ENCODE measurements at places on chromosomes 5 and 9. TPM values are rescaled to one million over a fixed set of nuclear protein-coding genes. Genes with fewer than 3 reads are reported as not detected.

The TMEM245 gene
- total RNA-seq = 60.3 TPM

The FAM81B gene
- 5.0 TPM for total RNA-seq

The PIP5K1B gene
- not detected for total RNA-seq

The PPP3R2 gene
- total RNA-seq = not detected

The PCDHB9 gene
- not detected for total RNA-seq

DNA sequence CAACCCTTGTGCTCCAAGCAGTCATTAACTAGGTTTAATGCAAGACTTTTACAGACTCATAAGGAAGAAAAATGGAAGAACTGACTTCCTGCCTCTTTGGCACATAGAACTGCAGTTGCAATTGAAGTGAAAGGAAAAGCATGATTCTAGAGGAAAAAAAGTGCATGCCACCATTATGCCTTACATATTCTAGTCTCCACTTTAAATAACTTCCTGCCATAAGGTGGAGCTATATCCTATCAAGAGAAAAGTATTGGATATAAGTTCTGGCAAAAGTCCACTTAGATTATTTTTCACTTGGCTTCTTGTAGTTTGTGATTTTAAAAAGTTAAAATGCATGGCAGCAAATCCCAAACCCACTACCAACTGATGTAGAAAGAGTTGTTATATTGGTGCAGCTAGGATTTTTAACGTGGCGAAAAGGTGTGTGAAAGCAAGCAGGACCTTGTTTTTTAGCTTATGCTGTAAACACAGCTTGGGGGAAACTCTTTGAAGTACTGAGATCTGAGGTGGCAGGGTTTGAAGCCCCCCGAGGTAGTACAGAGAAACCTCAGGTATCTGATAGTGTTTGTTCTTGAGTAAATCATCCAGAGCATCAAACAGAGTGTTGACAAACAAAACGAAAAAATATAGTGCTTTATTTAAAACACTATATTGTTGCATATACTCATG lies 117.9 kb downstream of the ANXA1 start:
- no peaks in the 10 kb centered on the region for H3K27me3 ChIP-seq
- no peak overlapping the region for H3K4me3 ChIP-seq
- no peak overlapping the region for H3K27ac ChIP-seq
- peaks cover 7% of the 10 kb centered on the region for H3K4me1 ChIP-seq
- H3K36me3 ChIP-seq = no peaks in the 10 kb centered on the region

DNA sequence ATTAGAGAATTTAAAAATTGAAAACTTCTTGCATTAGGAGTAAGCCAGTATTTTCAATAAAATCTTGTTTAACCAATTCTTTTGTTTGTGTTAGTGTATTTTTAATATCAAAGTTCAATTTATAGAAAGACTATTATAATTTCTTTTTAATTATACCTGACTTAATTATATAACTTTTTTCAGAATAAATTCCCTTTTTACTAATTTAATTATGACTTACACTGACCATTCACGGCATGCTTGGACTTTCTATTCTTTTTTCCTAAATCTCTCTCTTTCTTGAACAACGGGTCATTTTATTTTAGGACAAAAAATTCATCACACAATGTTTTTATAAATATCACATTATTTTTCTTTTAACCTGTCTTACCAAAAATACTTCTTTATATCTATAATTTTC lies 555.3 kb upstream of the PTGER4 start:
- no peak for DNase-seq
- no peaks in the 10 kb centered on the region for H3K27me3 ChIP-seq
- H3K4me1 ChIP-seq = no peaks in the 10 kb centered on the region
- no peak overlapping the region for H3K27ac ChIP-seq

DNA sequence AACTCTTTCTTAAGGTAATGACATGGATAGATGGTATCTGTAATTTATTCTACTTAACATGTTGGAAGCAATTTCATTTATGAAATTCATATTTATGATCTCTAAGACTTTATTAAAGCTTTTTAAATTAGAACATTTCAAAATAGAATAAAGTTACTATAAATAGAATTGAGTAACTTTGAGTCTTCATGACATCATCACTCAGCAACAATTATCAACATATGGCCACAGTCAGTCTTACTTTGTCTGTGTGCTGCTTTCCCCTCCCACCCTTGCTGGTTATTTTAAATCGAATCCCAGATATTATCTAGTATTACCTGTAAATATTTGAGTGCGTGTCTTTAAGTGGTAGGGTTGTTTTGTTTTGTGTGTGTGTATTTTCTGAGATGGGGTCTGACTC lies 65.2 kb downstream of the IPO11 start:
- H3K4me3 ChIP-seq = no peak overlapping the region
- H3K27ac ChIP-seq = no peak overlapping the region
- no peak for DNase-seq
- H3K27me3 ChIP-seq = no peaks in the 10 kb centered on the region

DNA sequence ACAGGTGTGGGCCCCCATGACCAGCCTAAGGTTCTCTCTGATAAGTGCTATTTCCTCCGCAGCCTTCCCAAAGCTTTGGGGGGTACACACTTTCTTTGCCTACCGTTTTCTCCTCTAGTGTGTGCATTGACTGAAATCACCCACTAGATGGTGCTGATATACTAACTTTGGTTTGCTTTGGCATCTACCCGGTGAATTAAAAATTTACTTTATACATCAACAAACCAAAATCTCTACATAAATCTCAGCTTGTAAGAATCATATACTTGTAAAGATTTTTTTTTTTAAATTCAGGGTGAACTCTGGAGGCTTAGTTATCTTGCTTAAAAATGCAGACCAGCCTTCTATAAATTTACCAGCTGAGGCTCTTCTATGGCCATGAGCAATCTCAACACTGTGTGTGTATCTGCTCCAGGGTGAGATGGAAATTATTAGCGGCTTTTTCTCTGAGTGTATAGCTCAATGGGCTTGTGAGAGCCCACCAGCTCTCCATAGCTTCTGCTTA lies 475.7 kb upstream of the TNC start:
- H3K4me3 ChIP-seq = no peak overlapping the region
- no peaks in the 10 kb centered on the region for H3K27me3 ChIP-seq
- H3K27ac ChIP-seq = no peak overlapping the region
- DNase-seq = peak; percentile 34
- peaks cover 14% of the 10 kb centered on the region for H3K4me1 ChIP-seq

DNA sequence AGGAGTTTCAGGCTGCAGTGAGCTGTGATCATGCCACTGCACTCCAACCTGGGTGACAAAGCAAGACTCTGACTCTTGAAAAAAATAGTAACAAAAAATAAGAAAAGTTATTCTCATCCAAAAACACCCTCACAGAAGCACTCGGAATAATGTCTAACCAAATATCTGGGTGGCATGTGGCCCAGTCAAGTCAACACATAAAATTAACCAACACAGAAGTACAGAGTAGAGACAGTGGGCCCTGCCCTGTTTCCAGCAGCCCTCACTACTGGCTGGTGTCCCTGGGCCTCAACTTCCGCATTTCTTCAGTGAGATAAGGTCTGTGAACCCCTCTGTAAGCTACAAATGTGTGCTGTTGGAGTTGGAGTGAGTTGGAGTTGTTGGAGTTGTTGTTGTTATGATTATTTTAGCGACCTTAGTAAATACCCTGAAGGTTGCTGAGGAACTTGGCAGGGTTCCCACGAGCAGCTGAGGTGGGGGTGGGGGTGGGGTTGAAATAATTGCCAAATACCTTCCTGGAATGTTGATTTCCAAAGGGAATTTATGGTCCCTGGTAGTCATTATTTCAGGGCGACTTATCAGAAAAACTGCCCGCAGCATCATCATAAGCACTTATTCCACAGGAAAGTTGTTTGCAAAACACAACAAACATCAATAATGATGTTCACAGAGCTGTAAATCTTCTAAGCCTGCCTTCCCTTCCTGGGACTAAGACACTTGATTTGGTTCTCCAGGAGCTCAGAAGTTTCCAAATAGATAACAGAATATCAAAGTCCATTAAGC lies 30.2 kb downstream of the C5orf15 start:
- no peak overlapping the region for H3K4me3 ChIP-seq
- DNase-seq = peak; percentile 91
- peak overlapping the region; percentile 99 for H3K27ac ChIP-seq
- no peaks in the 10 kb centered on the region for H3K36me3 ChIP-seq

DNA sequence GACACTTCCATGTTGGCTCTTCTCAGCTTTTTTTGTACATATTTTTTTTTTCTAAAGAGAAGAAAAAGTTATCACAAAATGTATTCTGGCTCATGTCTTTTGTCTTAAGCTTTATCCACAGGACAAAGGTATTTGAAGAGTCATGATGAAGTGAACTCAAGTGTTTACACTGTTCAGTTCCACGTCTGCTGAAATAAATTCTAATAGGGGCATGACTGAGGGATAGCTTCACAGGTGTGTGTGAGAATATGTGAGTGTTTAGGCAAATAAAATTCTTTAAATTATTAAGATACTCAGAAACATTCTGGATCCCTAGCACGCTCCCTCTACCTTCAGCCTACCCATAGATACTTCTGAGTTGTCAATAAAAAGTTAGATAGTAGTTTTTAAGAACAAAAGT lies 59.8 kb downstream of the BAAT start:
- no peak for DNase-seq
- no peaks in the 10 kb centered on the region for H3K27me3 ChIP-seq
- no peaks in the 10 kb centered on the region for H3K4me1 ChIP-seq
- no peaks in the 10 kb centered on the region for H3K36me3 ChIP-seq
- H3K4me3 ChIP-seq = no peak overlapping the region
- H3K27ac ChIP-seq = no peak overlapping the region

- no peak overlapping the region for H3K4me3 ChIP-seq
- no peaks in the 10 kb centered on the region for H3K36me3 ChIP-seq
- DNase-seq = no peak
- no peaks in the 10 kb centered on the region for H3K27me3 ChIP-seq
These were observed 582.5 kb downstream of the TAF11L14 start for GRCh38 chr5:18216729-18217128.

DNA sequence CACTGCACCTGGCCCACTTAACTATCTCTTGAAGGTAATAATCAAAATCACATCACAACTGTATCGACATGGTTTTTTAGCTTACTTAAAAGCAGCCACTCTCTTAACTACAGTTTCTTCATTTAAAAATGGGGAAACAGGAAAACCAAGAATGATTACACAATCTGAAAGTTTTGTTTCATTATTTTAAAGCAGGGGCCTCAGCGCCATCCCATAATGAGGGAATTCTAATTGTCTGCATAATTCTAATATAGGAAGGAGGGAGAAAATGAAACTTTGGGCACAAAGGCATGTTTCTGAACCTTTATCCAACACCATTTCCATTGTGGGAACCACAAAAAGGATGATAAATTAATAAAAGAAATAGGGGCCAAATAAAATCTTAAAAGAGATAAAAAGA lies 7.6 kb downstream of the HACD4 start:
- H3K36me3 ChIP-seq = no peaks in the 10 kb centered on the region
- DNase-seq = no peak
- no peak overlapping the region for H3K27ac ChIP-seq
- no peaks in the 10 kb centered on the region for H3K4me1 ChIP-seq
- H3K4me3 ChIP-seq = no peak overlapping the region
- H3K27me3 ChIP-seq = no peaks in the 10 kb centered on the region

- H3K27ac ChIP-seq = no peak within 1 kb of the TSS
- H3K36me3 ChIP-seq = no peaks in the 10 kb centered on the region
- no peaks in the 10 kb centered on the region for H3K4me1 ChIP-seq
- no peak for DNase-seq
- H3K4me3 ChIP-seq = no peak within 1 kb of the TSS
These were observed at the start of gene LRRC70 for GRCh38 chr5:62578540-62578939. Gene LRRC70 (plus strand): TSS chr5:62578819. CDS start chr5:62579439, 620 bp downstream.

GRCh38 chr5:39363217-39363616 lies 1.1 kb downstream of the C9 start:
- 0 out of 2 replicates have a peak, but pooled peaks cover 4% of the 10 kb centered on the region for H3K4me1 ChIP-seq
- H3K27me3 ChIP-seq = no peaks in the 10 kb centered on the region
- no peaks in the 10 kb centered on the region for H3K36me3 ChIP-seq
- no peak overlapping the region for H3K4me3 ChIP-seq
- DNase-seq = no peak

DNA sequence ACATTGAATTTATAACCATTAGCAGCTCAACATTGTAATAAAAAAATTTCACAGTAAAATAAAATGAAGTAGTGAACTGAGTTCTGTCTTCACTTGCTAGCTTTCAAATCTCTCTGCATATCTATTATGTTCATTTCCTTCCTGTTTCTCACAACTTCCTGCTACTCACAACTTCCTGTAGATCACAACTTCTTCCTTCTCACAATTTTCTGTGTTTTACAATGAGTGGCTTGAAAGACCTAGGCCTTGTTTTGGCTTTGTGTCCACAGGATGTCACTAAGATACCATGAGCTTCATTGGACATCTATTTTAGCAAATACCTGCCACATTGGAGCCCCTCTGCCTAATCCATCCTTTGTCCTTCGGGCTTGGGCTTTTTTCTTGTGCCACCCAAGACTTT lies 480.3 kb upstream of the ADAMTS16 start:
- H3K27ac ChIP-seq = no peak overlapping the region
- no peak overlapping the region for H3K4me3 ChIP-seq
- H3K36me3 ChIP-seq = no peaks in the 10 kb centered on the region
- DNase-seq = no peak
- peaks cover 37% of the 10 kb centered on the region for H3K27me3 ChIP-seq

DNA sequence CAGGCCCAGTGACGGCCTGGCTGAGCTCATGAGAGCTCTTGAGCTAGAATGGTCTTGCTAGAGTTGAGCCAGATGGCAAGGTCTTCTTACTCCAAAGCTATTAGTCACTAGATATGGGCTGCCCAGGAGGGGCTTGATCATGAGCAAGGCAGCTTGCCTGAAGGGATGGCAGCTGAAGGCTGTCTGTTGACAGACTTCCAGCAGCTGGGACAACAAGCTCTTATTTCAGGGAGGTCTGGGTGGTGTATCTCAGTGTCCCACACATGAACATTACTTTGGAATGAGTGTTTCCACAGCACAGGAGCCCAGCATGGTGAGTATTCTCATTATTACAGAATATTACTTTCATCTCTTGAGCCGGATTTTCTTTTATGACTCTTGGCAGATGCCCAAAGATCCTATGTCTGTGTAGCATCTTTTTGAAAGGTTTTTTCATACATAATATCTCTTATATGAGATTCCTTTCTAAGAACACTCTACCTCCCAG lies 414.1 kb downstream of the ARHGEF28 start:
- no peaks in the 10 kb centered on the region for H3K27me3 ChIP-seq
- DNase-seq = no peak
- H3K4me3 ChIP-seq = no peak overlapping the region
- H3K4me1 ChIP-seq = peaks cover 17% of the 10 kb centered on the region
- H3K27ac ChIP-seq = no peak overlapping the region

DNA sequence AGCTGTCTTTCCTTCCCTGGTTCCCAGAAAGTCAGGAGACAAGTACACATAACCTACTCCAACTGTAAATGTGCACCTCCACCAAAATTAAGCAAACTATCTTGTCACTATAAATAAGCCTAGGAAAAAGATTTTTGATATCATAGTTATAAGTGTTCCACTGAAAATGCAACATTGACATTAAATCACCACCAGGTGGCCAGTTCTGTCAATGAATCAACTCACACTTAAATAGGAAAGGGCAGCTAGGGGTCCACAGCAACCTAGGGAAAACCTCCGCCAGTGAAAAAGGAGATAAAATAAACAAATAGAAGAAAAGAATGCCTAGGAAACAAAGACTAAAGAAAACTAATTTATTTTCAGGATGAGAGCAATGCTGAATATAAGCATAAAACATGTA lies 243.0 kb upstream of the PTPRD start:
- H3K4me3 ChIP-seq = no peak overlapping the region
- no peak overlapping the region for H3K27ac ChIP-seq

- H3K27ac ChIP-seq = peak overlapping the region; percentile 100
- H3K27me3 ChIP-seq = no peaks in the 10 kb centered on the region
- no peaks in the 10 kb centered on the region for H3K36me3 ChIP-seq
- DNase-seq = peak; percentile 55
- H3K4me1 ChIP-seq = peaks cover 34% of the 10 kb centered on the region
These were observed 78.4 kb downstream of the GLDC start for GRCh38 chr9:6567140-6567591.

Data from PC-9 (cell line).